ENCODE measurements at places on chromosomes 2 and 18.

GRCh38 chr2:239328351-239329191, 72.2 kb downstream of the HDAC4 start:
- DNase-seq = no peak

DNA sequence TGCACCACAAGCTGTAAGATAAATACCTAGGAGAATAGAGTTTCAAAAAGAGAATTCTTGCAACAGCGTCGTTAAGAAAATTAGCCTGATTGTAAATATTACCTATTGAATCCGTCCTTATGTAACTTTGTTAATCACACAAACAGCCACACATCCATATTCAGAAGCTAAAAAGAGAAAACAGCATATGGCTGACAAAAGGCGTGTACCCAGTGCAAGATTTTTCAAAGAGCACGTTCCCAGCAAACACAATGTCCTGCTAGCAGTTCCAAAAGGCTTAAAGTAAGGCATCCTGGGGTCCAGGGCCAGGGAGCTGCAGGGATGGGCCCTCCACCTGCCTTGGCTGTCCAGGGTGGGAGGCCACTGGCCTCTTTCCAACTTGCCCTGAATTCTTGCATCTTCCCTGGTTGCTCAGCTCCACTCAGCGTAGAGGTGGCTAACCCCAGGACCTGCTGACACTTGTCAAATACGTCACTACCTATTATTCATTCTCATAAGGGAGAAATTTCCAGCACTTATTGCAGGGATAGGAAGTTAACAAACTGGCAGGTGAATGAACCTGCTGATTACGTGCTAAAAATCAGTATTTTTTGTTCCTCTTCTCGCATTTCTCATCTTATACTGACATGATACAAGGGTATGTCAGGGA, 102.1 kb upstream of the NEDD4L start:
- no peak for DNase-seq

DNA sequence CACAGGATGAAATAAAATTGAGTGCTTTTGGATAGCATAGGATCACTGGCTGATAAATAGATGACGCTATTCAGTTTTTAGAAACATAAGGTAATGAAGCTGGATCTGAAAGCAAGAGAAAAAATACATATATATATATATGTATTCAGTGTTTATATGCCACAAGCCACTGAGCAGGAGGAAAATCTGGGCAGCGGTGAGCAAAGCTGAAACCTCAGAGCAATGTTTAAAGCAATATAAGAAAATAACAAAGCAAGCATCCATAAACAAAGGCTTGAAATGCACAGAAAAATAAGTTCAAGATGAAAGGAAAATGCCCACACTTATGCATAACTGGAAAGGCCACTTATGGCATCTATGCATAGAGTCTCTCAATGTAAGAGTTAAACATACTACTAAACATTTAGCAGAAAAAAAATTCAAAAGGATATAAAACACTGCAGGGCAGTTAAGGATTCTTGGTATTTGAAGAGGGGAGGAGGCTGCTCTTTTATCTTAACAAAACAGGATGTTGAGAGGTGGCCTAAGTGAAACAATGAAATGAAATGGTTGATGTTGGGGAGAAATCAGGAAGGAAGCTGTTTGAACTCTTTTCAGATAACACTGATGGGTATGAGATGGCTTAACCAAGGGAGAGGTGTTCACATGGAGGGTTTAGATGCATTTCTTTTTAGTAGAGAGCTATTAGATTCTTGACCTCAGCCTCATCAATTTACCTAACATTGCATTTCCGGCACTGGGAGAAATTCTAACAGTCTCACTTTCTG, 129.1 kb downstream of the ARHGAP15 start:
- no peak for DNase-seq

GRCh38 chr2:165161510-165161909, 42.3 kb downstream of the SCN3A start:
- no peak for DNase-seq

DNA sequence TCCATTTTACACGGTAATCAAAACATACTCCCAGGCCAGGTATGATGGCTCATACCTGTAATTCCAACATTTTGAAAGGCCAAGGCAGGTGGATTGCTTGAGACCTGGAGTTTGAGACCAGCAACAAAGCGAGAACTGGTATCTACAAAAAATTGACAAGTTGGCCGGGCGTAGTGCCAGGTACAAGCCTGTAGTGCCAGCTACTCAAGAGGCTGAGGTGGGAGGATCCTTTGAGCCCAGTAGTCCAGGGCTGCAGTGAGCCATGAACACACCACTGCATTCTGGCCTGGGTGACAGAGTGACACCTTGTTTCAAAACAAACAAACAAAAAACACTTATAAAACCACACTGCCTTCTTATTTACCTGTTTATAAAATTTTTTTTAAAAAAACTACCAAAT, 80.8 kb downstream of the GAREM1 start:
- DNase-seq = no peak

All from activated T-cell treated with anti-CD3 and anti-CD28 coated beads for 48 hours (primary cell).